WTC11 (cell line): ENCODE measurements at places on chromosomes 2 and 18. TPM values are rescaled to one million over a fixed set of nuclear protein-coding genes. Genes with fewer than 3 reads are reported as not detected.

GRCh38 chr18:35386600-35387100, 9.5 kb upstream of the ZNF396 start:
- no peaks in the 10 kb centered on the region; the same call in 1 of the 2 replicates for H3K27me3 ChIP-seq
- H3K36me3 ChIP-seq = peaks cover 4% of the 10 kb centered on the region; the same call in 1 of the 2 replicates
- H3K27ac ChIP-seq = no peak overlapping the region

- H3K27me3 ChIP-seq = no peaks in the 10 kb centered on the region
- H3K4me1 ChIP-seq = peaks cover 14% of the 10 kb centered on the region
- no peak overlapping the region for H3K4me3 ChIP-seq
- H3K36me3 ChIP-seq = no peaks in the 10 kb centered on the region
- DNase-seq = no peak
Observed at GRCh38 chr2:165196411-165196810, 7.4 kb downstream of the SCN3A start.

Gene CYP20A1
- total RNA-seq = 13.5 to 17.4 TPM (median 15.5 TPM) in 3 replicates

Gene PRSS56
- total RNA-seq = not detected in 3 replicates

- no peak overlapping the region for H3K4me3 ChIP-seq
- H3K27ac ChIP-seq = no peak overlapping the region
- DNase-seq = no peak
Observed at GRCh38 chr18:79912994-79913831, 38.2 kb downstream of the SLC66A2 start.

DNA sequence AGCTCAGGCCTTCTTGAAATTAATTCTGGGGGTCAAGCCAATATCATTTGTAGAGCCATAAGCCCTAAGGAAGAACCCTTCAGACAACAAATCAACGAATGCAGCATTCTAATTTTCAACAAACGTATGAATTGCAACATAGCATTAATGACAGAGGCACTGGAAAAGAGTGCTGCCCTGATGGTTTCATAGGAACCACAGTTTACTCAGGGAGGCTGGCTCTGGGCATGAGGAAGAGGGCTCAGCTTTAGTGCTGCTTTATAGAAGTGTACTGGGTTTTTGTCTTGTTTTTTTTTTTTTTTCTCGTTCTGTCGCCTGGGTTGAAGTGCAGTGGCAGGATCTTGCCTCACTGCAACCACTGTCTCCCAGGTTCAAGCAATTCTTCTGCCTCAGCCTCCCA, 36.1 kb upstream of the CAB39 start:
- H3K36me3 ChIP-seq = peaks cover 10% of the 10 kb centered on the region
- no peak for DNase-seq
- H3K4me3 ChIP-seq = no peak overlapping the region
- peaks cover 3% of the 10 kb centered on the region; the same call in 1 of the 2 replicates for H3K27me3 ChIP-seq

DNA sequence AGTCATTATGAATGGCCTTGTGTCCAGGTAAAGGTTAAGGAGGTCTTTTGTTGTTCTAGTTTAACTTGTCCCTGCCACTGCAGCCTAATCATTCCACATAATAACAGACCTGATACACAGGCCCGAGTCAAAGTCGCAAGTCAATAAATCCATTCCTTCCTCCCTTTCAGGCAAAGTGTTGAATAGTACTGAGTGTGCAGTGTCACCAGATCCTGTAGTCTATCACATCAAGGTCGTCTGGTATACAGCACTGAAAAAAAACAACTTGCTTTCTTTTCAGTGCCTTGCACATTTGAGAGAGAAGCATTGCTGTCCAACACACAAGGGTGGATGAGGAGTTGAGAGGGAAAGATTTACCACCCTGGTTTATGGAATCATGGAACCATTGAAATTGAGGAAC, 606.2 kb downstream of the BCL11A start:
- no peak for DNase-seq
- no peaks in the 10 kb centered on the region for H3K4me1 ChIP-seq
- H3K27ac ChIP-seq = no peak overlapping the region
- no peak overlapping the region for H3K4me3 ChIP-seq
- no peaks in the 10 kb centered on the region for H3K27me3 ChIP-seq

Gene DNAH6
- total RNA-seq = 0.18 to 0.39 TPM (median 0.27 TPM) in 3 replicates

DNA sequence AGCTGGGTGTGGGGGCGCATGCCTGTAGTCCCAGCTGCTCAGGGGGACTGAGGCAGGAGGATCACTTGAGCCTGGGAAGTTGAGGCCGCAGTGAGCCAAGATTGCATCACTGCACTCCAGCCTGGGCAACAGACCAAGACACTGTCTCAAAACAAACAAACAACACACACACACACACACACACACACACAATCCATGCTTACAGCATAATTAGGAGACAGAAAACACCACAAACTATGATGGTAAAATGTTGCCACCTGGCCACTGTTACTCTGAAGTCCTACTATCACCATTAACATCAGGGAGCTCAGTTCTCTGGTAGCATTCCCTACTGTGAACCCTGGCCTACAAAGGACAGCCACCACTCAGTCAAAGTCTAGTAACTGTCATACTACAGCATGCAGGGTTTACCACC, 18.3 kb downstream of the DNPEP start:
- H3K27me3 ChIP-seq = no peaks in the 10 kb centered on the region
- no peak overlapping the region for H3K4me3 ChIP-seq
- peaks cover 10% of the 10 kb centered on the region for H3K36me3 ChIP-seq
- DNase-seq = no peak
- no peaks in the 10 kb centered on the region for H3K4me1 ChIP-seq

- peaks cover 31% of the 10 kb centered on the region for H3K4me1 ChIP-seq
- peak; percentile 72 for DNase-seq
- H3K36me3 ChIP-seq = no peaks in the 10 kb centered on the region; the same call in 1 of the 2 replicates
- no peak overlapping the region for H3K27ac ChIP-seq
- no peak overlapping the region for H3K4me3 ChIP-seq
Observed at GRCh38 chr2:205766779-205767359, 84.6 kb downstream of the NRP2 start.

GRCh38 chr18:73340135-73340977, 472.6 kb upstream of the NETO1 start:
- DNase-seq = no peak
- H3K27me3 ChIP-seq = no peaks in the 10 kb centered on the region
- H3K36me3 ChIP-seq = no peaks in the 10 kb centered on the region
- peak overlapping the region; percentile 20 for H3K27ac ChIP-seq
- peaks cover 10% of the 10 kb centered on the region for H3K4me1 ChIP-seq

Gene TMEM37
- 7.6 to 9.6 TPM (median 8.5 TPM) in 3 replicates for total RNA-seq

- DNase-seq = no peak
- no peak overlapping the region for H3K27ac ChIP-seq
- no peak overlapping the region for H3K4me3 ChIP-seq
- H3K4me1 ChIP-seq = peaks cover 33% of the 10 kb centered on the region
- no peaks in the 10 kb centered on the region; the same call in 1 of the 2 replicates for H3K36me3 ChIP-seq
- H3K27me3 ChIP-seq = peaks cover 29% of the 10 kb centered on the region
Observed at GRCh38 chr2:221186873-221187272, 385.2 kb downstream of the EPHA4 start.

- H3K4me1 ChIP-seq = peaks cover 17% of the 10 kb centered on the region
- H3K27me3 ChIP-seq = no peaks in the 10 kb centered on the region
- H3K27ac ChIP-seq = no peak overlapping the region
- DNase-seq = no peak
Observed at GRCh38 chr2:222653280-222653679, 2.6 kb downstream of the FARSB start.

Gene LOXHD1
- 0.35 to 0.64 TPM (median 0.57 TPM) in 3 replicates for total RNA-seq

Gene METTL8
- total RNA-seq = 47.8 to 59.1 TPM (median 53.4 TPM) in 3 replicates

GRCh38 chr2:165436559-165436958, 32.9 kb upstream of the CSRNP3 start:
- H3K36me3 ChIP-seq = no peaks in the 10 kb centered on the region; the same call in 1 of the 2 replicates
- H3K27me3 ChIP-seq = no peaks in the 10 kb centered on the region
- no peak overlapping the region for H3K4me3 ChIP-seq

Gene INHA
- 1.1 to 1.8 TPM (median 1.4 TPM) in 3 replicates for total RNA-seq

- DNase-seq = no peak
- H3K4me3 ChIP-seq = peak overlapping the region; percentile 96
- peak overlapping the region; percentile 46 for H3K27ac ChIP-seq
- peaks cover 23% of the 10 kb centered on the region for H3K27me3 ChIP-seq
- 0 out of 2 replicates have a peak, but pooled peaks cover 4% of the 10 kb centered on the region for H3K36me3 ChIP-seq
Observed at GRCh38 chr2:64751286-64752260, 97.9 kb upstream of the SERTAD2 start.

Gene NGEF
- total RNA-seq = 4.5 to 6.6 TPM (median 5.4 TPM) in 3 replicates

GRCh38 chr2:169865492-169865891, 38.2 kb downstream of the UBR3 start:
- H3K4me3 ChIP-seq = no peak overlapping the region
- no peaks in the 10 kb centered on the region for H3K27me3 ChIP-seq
- H3K4me1 ChIP-seq = peaks cover 34% of the 10 kb centered on the region

- DNase-seq = no peak
- peaks cover 28% of the 10 kb centered on the region for H3K4me1 ChIP-seq
Observed at GRCh38 chr2:48183991-48184390, 277.7 kb upstream of the FBXO11 start.

DNA sequence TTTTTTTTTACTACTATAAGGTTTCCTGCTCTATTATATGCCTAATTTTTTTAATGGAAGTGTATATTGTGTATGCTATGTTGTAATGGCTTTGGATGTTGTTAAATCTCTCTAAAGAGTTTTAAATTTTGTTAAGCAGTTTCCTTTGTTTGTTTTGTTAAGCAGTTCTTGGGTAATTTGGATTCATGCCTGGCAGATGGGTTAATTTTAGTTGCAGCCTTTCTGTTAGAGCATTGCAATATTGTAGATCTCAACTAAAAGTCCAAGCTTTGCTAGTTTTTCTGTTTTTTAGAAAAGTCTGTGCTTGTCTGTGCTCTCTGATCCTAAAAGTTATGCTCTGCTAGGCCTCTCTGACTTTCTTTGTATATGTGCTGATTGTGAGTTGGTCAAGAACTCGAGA, 1229.0 kb upstream of the NRXN1 start:
- DNase-seq = no peak
- H3K27ac ChIP-seq = peak overlapping the region; percentile 60; the same call in 1 of the 2 replicates
- peaks cover 27% of the 10 kb centered on the region for H3K4me1 ChIP-seq

DNA sequence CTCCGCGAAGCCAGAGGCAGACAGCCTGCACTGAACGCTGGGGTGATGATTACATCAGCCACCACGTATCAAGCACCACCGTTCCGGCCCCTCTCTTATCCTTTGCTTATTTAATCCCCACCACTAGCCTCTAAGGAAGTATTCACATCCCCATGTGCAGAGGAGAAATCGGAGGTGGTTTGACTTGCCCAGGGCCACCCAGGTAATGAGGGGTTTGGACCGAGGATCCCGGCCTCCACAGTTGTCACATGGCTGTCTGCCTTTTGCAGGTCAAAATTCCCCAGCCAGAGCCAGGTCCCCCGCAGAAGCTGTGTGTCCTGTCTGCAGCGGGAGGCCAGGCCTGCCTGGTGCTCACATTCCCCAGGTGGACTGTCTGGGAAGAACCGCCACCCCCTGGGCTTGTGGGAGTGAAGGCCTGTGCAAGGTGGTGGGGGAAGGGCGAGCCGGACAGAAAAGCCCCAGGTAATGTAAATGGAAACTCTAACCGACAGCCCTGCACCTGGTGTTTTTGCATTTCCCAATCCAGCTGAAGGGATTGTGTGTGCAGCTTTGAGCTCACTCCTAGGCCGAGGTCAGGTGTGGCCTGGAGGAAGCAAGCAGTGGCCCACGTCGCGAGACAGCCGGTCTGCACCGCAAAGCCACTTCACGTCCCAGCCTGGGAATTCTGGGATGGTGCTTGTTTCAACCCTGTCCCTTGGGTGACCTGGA, 108.5 kb upstream of the ID2 start:
- peak overlapping the region; percentile 94 for H3K27ac ChIP-seq
- no peaks in the 10 kb centered on the region; the same call in 1 of the 2 replicates for H3K27me3 ChIP-seq
- peaks cover 65% of the 10 kb centered on the region for H3K4me1 ChIP-seq

GRCh38 chr2:231315896-231316295, 79.6 kb upstream of the B3GNT7 start:
- no peak overlapping the region for H3K4me3 ChIP-seq
- no peaks in the 10 kb centered on the region; the same call in 1 of the 2 replicates for H3K4me1 ChIP-seq
- no peak for DNase-seq
- H3K36me3 ChIP-seq = peaks cover 22% of the 10 kb centered on the region

Gene CYP27C1
- 2.1 to 2.9 TPM (median 2.4 TPM) in 3 replicates for total RNA-seq

DNA sequence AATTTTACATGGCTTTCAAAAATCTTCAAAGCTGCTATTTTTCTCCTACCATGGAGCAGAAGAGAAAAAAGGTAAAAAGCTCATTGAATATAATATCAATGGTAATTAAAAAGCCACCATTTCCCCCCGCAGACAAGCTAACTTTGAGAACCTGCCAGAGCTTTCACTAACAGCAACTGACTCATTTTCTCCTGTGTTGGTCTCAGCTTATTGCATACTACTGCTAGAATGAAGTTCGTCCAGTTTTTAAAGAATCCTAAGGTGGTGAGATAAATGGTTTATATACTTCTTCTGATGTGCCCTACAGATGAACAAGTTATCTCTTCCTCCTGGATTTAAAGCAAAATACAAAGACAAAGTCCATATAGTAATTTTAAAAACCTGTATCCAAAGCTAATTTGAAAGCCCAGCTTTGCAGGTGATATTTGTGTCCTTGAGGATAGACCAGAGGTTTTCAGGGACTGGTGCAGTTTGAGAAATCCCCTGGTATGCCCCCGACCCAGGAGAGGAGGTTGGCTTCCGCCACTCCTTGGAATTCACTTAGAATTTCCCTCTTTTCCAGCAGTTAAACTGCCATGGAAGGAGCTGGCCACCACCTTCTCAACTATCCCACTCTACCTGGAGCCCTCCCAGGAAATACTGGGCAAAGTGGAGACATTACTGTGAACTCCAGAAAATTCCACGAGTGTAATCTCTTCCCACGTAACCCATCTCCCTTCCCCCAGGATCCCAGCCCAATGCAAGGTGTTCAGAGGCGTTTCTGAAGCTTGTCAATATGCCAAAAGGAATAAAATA, 17.5 kb downstream of the YPEL5 start:
- H3K27me3 ChIP-seq = no peaks in the 10 kb centered on the region
- no peak for DNase-seq
- H3K36me3 ChIP-seq = peaks cover 5% of the 10 kb centered on the region

Gene NYAP2
- total RNA-seq = not detected in 3 replicates

Gene PSMA8
- total RNA-seq = not detected in 3 replicates

DNA sequence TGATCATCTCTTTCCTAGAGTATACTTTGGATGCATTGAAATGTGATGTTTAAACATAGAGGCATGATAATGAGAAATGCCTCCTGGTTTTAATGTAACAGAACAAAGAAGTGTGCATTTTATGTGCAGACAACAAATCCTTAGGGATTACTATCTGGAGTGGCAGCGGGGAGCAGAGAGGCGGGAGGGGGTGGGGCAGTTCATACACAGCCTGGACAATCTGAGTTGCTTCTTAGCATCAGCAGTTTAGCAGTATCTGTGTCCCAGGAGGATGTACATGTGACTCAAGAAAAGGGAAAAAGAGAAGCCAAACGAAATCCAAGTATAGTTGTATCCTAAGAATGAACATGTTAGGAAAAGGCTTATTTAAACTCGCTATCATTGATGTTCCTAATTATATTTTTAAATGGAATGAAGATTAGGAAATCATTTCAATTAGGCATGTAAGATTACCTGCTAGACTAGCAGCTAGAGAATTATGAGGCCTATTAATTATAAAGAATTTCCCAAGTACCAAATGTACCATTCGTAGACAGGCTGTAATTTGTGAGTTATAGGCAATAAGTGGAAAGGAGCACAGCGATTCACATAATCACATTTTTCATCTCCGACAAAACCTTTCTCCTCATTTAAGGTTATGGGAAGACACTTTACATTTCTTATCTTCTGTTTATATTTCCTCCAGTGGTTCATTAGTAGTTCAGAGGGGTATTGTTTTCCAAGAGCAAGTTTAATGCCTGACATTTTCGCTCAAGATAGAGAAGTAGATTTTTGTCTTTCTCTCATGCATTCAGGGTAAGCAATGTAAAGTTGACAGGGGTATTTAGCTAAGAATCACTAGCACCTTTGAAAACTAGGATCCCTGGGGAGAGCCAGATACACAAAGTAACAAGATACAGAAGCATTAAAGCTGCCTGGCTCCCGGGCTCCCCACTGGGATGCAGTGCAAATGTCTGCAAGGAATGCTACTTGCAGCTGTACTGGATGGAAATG, 141.3 kb upstream of the NOSTRIN start:
- peaks cover 32% of the 10 kb centered on the region for H3K4me1 ChIP-seq
- no peak overlapping the region; the same call in 1 of the 2 replicates for H3K27ac ChIP-seq
- peak; percentile 41 for DNase-seq
- peaks cover 3% of the 10 kb centered on the region; the same call in 1 of the 2 replicates for H3K27me3 ChIP-seq
- H3K36me3 ChIP-seq = no peaks in the 10 kb centered on the region

Gene FAM161A
- total RNA-seq = 11.0 to 12.4 TPM (median 11.9 TPM) in 3 replicates
